ENCODE measurements at places on chromosomes 6 and 20.

GRCh38 chr6:38012573-38012972 is 193.0 kb downstream of the ZFAND3 start:
- no peak for DNase-seq

DNA sequence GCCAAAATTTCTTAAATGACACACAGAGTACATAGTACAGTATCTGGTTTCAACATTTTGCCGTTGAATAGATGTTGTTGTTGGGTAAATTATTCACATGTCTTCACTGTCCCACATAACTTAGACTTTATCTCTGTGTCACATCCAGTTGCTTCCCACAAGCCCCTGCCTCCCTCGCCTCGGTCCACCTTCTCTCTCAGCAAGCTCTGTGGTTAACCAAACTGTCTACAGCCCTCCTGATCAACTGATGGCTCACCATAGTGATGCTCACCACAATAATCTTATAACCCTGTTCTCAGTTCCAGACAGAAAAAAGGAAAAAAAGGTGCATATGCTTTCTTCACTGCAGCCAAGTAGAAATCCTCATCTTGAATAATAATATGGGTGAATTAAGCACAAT is 23.0 kb downstream of the IL17F start:
- DNase-seq, result peak; percentile 61

DNA sequence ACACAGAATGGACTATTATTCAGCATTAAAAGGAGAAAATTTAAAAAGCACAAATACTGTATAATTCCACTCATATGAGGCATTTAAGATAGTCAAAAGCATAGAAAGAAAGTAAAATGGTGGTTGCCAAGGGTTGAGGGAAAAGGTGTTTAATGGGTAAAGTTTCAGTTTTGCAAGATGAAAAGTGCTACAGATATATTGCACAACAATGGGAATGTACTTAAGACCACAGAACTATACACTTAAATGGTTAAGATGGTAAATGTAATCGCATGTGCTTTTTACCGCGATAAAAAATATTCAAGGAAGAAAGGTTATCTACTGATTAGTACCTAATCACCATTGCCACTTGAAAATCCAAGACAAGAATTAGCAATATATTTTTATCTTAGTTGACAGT is 71.8 kb upstream of the NOX3 start:
- DNase-seq, result no peak

GRCh38 chr20:56626367-56627121 is 2.6 kb upstream of the TFAP2C start:
- DNase-seq, result no peak

DNA sequence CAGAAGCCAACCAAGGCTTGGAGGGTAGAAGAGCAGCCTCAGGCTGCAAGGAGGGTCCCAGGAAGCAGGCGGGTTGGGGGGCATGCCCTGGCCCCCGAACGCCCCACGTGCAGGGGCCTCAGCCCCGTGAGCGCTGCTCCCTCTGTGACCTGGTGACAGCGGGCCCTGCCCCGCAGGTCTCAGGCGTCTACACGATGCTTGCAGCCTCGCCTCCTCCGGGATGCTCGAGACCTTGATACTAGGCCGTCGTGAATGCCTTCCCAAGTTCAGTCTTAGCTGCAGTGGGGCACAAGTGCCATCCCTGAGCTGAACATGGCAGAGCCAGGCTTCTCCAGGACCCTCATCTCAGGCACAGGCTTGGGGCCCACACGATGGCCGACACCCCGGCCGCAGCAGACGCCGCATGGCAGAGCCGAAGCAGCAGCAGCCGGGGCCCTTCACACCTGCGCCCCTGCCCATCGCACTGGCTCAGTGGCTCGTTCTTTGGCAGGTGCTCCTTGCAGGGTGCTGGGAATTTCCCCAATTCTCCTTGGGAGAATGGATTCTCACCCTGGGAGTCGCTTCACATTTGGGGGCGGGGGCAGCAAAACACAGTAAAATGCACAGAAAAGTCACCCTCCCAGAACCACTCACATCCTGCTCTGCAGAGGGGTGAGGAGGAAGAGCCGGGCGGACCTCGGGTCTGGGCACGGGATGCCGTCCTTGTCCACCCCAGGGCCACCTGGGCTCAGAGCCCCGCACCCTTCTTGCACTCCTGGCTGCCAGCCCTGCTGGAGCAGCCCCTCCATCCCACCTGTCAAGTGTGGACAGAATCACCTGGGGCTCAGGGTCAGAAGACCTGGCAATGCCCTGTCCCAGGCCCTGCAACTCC is 161.8 kb downstream of the DLL1 start:
- no peak for DNase-seq

DNA sequence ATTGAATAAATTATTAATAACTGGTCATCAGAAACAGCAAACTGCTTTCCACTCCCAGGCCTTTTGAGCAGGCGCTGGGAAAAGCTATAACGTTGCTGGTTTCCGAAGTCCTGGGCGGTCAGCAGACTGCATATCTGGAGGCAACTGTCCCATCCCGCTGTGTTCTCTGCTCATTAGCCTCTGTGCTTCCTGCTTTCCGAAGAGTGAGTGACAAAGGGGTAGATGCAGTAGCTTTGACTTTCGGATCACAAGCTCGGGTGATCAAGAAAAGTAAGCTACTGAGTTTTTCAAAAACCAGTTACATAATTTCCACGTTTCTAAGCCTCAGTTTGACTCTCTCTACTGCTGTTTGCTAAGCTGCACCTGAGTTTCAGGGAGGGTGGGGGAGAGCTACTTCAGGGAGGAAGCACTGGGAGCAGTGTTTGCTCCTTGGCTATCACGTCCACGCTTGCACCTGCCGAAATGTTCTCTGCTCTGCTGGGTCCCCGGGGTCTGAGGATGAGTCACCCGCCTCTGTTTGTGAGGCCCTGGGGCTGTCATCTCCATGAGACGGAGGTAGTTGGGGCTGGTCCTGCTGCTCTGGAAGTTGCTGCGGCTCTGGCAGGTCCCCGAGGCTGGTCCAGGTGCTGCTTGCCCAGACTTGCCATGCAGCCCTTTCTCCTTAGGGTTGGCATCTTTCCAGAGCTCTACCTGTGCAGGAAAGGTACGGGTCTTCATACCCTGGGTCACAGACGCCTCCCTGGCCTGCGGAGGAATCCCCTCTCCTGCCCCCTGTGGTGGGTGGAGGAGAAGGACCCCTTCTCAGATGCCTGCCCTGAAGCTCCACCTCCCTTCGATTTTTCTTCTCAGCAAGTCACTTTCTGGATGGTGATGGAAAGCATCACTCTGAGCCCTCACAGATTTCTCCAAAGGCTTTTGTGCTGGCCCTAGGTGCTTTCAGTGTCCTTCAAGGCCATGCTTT is 220.0 kb downstream of the QKI start:
- DNase-seq, result no peak

DNA sequence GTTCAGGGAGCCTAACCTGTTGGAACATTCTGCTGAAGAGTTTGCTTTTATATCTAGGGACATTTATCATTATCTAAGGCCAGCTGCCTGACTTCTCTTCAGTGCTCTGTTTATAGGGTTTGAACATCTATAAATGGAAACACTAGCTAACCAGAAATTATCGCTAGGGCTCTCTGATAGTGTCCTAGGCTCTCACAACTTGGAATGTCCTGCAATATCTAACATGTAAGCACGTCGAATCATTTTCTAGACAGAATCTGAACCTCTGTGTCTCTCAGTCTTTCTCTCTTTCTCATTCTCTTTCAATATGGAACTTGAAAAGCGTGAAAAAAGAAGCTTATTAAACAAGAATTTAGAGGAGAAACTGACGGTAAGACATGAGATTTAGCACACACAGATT is 92.5 kb upstream of the MLIP start:
- DNase-seq, result no peak

All from activated T-cell treated with anti-CD3 and anti-CD28 coated beads for 48 hours (primary cell).